Daoy (cell line): ENCODE measurements at places on chromosomes 2 and 18. TPM values are rescaled to one million over a fixed set of nuclear protein-coding genes. Genes with fewer than 3 reads are reported as not detected.

GRCh38 chr2:222318026-222318711, 19.4 kb upstream of the PAX3 start:
- DNase-seq: peak; percentile 86

- no peak for DNase-seq
These were observed 832.6 kb upstream of the ZEB2 start for GRCh38 chr2:145352484-145352883.

- no peak for DNase-seq
These were observed 39.1 kb upstream of the HS6ST1 start for GRCh38 chr2:128357506-128358370.

DNA sequence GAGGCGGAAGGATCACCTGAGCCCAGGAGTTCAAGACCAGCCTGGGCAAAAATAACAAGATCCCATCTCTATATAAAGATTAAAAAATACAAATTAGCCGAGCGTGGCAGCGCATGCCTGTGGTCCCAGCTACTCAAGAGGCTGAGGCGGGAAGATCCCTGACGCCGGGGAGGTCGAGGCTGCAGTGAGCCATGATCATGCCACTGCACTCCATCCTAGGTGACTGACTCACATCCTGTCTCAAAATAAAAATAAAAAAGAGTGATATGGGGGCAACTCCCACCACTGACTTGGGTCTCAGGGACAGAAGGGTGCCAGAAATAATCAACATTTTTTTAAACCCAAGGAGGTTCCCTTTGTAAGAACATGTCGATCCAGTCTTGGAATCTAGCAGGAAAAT, 37.6 kb downstream of the ZNF516 start:
- peak; percentile 66 for DNase-seq

DNA sequence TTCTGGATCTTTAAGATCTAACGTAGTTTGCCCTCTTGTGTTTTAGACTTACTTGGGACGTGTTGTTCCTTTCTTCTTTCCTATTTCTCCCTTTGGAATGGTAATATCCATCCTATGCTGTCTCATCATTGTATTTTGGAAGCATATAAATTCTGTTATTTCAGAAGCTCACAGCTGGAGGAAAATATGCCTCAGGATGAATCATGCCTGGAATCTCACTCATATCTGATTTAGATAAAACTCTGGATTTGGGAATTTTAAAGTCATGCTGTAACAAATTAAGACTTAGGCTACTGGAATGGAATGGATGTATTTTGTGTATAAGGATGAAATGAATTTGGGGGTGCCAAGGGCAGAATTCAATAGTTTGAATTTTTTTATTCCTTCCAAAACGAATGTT, 245.2 kb upstream of the GULP1 start:
- no peak for DNase-seq

GRCh38 chr2:64945973-64946768, 43.0 kb upstream of the SLC1A4 start:
- DNase-seq: peak; percentile 77

GRCh38 chr2:212712991-212713390, 174.4 kb upstream of the ERBB4 start:
- DNase-seq: peak; percentile 34

DNA sequence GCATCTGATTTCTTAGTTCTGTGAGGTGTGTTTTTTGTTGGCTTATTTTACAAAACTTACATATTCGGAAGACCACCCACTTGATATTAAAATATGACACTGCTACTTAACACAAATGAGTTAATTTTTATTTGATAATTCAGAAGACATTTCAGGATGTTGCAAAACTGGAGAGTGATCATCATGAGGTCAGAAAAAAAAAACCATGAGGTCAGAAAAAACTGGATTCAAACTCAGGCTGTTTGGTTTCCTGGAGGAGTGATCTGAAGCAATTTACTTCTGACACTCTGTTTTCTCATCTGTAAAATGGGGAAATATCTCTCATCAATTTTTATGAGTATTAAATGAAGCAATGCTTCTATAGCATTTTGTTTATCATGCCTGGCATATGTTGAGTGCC, 1.8 kb upstream of the CCBE1 start:
- DNase-seq: no peak

DNA sequence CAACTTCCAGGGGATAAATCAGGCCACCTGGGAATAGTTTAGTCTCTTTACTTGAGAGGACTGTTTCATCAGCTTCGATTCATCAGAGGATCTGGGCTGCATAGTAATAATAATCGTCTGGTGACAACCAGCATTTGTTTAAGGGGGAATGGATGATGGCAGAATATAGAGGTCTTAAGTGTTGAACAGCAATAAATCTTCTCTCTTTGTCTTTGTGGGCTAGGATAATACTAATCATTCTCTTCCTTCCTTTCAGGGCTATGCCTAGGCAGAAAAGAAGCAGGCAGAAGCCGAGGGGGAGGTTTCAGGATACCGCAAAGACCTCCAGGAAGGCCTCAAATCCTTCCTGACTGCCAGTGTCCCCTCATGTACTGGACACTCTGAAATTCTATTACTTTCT, 150.4 kb upstream of the GAREM1 start:
- DNase-seq: no peak

GRCh38 chr18:71995904-71996465, 548.2 kb downstream of the CBLN2 start:
- no peak for DNase-seq

DNA sequence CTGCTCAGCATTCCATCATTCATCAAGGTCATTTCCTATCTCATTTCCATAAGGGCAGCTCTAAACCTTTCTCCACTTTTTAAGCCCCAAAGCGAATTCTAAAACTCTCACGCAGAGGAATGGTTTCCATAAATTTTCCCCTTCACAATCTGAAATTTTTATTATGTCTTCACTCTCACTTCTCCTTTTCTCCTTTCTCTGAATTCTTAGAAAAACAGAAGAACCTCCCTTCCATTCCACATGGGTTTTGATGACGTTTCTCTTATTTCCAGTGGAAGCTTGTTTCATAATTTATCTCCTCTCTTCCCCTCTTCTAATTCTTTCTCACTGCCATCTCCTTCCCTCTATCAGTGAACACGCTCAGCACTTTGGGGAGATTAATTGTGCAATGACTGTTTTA, 97.3 kb downstream of the SPATS2L start:
- no peak for DNase-seq

- no peak for DNase-seq
These were observed 23.5 kb downstream of the MRPL44 start for GRCh38 chr2:223980803-223981202.

- no peak for DNase-seq
These were observed 74.9 kb downstream of the ACKR3 start for GRCh38 chr2:236644502-236644911.

DNA sequence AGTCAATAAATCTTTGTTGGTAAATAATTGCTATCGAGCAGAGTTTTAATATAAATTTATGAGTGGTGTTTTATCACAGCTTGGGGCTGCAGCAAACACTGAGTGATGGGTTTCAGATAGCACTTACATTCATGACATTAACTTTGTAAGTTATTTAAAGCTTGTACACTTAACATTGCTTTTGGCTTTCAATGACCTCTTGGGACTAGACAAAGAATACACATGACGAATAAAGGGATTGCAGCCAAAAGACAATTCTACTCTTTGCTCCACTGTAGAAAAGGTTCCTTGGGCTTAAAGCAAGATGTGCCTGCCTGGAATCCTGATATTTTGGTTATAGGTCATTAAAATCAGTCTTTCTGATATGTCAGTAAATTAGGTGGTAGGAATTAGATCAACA, 299.5 kb downstream of the GBX2 start:
- no peak for DNase-seq

DNA sequence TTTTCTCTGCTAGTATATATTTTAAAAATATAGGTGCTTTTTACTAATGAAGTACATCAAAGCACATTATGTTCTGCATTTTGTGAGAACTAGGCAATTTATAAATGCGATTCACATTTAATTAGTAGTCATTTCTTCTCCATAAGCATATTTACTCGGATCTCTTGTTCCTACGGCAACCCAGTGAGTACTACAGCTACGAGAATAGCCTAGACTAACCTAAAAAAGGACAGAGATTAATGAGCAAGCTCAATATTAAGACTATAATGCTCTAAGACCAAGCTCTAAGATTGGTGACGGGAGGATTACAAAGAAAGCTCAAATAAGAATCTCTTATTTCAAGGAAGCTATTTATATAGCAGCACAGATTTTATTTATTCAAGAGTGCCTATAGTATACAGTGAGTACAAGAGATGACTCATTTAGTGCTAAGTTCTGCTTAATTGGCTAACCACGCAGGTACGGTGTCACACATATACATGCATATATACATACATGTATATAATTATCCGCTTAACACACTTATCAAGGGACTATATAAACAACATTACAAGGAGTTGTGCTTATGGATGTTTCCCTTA, 364.7 kb downstream of the GPD2 start:
- DNase-seq: no peak

DNA sequence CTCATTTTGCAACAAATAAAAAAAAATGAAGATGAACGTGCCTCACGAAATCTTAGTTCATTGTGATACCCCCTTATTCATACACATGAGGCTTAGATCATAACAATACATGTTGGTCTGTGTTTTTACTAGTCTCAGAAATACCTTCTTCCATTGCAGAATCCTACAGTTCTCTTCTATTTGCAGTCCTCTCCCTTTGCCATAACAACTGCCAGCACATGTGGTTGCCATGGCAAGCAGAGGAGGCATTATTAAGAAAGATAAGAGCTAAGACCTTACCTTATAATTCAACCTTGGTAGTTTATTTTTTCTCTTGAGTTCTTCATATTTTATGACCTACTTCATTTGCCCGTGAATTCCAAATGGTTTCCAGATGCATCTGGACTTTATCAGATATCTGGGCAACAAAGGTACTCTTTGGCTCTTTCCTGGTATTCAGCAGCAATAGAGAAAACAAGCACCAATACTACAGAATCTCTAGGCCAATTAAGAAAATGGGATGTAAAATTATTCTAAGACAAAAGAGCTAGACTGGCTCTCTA, 524.0 kb downstream of the CMPK2 start:
- DNase-seq: no peak

DNA sequence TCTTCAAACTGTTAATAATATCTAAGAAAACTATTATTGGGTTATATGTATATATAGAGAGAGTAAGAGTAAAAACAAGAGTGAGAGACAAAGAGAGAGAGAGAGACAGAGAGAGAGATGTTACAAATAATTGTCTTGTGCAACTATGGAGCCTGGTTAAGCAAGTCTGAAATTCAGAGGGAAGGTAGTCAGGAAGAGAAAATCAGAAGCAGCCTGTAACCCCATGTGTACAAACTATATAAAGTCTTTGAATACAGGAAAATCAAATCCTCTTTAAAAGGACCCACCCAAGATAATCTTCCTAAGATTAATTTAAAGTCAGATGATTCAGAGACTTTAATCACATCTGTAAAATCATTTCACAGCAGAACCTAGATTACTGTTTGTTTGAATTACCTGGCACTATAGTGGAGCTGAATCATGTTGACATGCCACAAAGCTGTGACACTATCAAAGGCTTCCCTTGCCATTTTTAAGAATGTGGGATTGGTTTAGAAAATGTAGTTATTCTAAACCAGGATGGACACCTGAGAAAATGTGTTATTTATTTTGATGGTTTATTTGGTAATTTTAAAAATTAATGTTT, 301.7 kb upstream of the FSIP2 start:
- DNase-seq: no peak

DNA sequence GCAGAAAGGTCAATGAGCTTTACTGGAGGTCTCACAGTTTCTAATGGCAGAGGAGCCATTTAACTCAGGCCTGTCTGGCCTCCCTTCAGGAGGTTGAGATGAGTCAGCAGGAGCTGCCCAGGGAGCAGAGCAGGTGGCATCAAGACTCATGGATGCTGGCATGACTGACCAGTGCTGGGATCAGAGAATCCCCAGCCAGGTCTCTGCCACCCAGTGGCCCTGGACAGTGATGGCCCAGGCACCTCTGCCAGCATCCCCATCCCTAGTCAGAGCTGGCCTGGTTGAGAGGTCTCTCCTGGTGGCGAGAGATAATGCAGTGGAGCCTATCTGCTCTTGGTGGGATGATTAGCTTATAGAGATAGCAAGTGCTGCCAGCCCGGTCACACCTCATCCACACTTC, 43.1 kb downstream of the GYPC start:
- no peak for DNase-seq

- no peak for DNase-seq
These were observed 75.6 kb downstream of the TMEM247 start for GRCh38 chr2:46555011-46555410.

DNA sequence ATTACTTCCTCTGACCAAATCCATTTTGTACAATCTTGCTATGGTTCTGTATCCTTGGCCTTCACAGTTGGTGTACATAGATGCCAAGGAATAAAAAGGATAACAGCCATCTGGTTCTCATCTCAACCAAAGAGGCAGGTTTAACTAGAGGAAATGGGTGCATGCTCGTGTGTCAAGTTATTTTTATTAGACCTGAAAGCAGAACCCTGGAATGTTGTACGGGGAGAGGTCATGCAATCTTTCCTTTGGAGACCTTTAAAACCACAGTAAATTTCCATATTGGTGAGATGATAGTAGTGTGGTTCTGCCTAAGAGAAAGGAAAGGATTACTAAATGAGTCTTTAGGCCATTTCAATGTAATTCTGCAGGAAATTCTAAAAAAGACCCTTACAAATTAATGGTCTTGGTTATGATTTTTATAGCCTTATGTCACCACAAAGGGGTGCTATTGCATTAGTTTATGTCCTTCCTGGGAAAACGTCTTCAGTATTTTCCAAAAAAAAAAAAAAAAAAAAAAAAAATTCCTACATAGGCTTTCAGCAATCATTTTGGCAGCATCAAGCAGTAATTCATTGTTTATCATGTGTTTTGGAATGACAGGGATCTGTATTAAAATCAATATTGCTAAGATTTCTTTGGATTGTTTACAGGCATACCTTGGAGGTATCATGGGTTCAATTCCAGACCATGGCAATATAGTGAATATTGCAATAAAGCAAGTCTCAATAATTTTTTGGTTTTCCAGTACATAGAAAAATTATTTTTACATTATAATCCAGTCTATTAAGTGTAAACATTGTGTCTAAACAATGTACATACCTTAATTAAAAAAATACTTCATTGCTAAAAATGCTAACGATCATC, 270.8 kb downstream of the NYAP2 start:
- peak; percentile 32 for DNase-seq

- no peak for DNase-seq
These were observed 30.9 kb upstream of the IL1R2 start for GRCh38 chr2:101960819-101961337.

DNA sequence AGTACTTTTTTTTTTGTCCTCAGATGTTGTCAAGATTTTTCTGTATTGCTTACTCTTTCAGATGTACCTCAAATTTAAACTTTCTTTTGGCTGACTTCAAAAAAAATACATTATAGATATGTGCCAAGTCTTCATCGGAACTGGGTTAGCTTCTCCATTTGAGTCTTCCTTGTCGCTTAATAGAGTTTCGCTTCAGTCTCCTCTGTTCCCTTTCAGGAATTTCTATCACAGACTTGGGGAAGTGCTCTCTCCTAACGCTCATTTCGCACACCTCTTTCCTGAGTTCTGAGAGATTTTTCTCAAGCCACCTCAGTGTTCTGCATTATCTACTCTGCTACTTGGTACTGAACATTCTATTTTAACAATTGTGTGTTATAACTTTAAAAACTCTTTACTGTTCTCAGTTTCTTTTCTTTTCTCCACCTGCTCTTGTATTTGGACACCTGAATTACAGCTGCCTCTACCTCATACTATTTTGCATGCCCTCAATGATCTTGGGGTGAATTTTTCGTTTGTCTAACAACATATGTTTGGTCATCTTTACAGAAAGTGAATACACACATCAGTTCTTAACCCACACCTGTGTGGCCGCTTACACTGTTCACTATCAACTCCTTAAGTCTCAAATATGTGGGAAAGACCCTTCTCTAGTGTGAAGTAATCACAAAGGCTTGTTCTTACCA, 16.5 kb downstream of the PTPN2 start:
- DNase-seq: no peak

CRYGD gene
- not detected in 2 replicates for total RNA-seq

C2orf81 gene
- 1.4 TPM in 2 replicates for total RNA-seq

DCDC2C gene
- total RNA-seq: not detected in 2 replicates

ONECUT2 gene
- total RNA-seq: 1.1 and 1.2 TPM in 2 replicates

LBX2 gene
- 0.97 and 1.7 TPM in 2 replicates for total RNA-seq
